Naive thymus-derived CD8-positive, alpha-beta T cell (primary cell): ENCODE measurements at places on chromosomes 13 and 19.

DNA sequence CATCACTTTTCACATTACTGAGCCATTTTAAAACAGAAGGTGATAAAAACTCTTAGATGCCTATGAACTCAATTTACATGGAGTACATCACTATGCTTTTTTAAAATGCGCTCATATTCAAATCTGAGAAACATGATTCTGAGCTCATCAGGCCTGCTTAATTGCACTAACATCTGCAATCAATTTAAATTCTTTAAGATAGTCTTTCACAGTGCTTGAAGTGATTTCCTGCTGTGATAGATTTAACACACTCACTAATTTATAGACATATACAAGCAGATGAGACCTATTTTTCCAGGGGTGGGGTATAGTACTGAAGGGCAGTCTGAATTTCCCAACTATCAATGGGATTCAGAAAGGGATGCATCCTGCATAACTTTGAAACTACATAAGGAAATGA lies 82.9 kb downstream of the DIAPH3 start:
- DNase-seq, result no peak

GRCh38 chr19:49430172-49430677 lies 5.0 kb downstream of the GFY start:
- DNase-seq, result no peak

DNA sequence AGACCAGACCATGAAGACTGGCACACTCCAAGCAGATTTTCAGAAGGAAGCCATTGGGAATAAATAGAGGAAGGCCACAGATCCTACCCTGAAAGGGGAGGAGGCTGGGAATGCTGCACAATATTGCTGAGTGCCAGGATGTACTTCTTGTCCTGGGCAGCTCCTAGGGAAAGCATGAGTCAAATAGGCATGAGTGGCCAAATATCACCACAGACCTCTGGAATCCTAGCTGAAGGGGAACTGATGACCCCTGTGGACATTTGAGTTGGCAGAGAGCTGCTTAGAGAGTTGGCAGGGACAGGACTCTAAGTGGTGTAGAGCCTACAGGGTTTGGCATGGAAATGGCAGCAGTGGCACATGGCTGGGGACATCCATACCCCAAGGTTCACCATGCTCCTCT lies 234.3 kb upstream of the TRPC4 start:
- DNase-seq, result no peak

GRCh38 chr13:110279684-110280083 lies 27.3 kb downstream of the COL4A1 start:
- no peak for DNase-seq

- DNase-seq, result no peak
These were observed 125.9 kb downstream of the COL4A2 start for GRCh38 chr13:110433014-110433413.

DNA sequence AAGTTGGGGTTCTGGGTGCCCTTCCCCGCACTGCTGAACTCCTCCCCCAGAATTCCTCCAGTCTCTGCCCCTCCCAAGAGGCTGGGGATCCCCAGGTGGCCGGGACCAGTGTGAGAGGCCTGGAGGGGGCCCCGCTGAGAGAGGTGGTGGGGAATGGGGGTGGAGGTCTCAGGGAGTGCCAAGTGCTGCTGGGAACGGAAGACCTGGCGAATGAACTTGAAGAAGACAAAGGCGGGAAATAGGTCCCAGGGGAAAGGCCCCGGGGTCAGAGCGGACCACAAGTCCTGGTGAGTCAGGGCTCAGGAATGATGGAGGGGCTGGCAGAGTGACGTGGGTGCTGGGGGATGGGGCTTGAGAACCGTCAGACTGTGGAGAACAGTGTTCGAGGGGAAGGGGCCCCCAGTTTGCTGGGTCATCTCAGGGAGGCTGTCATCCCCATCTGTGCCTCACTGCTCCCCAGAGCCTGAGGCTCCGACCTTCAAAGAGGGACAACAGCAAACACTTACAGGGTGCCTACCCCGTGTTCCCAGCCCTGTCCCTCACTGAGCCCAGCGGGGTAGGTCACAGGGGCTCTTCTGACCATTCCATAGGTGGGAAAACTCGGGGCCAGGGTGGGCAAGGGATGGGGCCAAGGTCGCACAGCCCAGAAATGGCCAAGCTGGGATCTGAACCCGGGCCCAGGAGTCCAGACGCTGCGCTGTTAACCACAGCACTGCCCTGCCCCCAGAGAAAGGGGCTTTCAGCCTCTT lies 16.0 kb upstream of the SEMA6B start:
- no peak for DNase-seq

GRCh38 chr13:95698047-95698749 lies 21.3 kb downstream of the DNAJC3 start:
- no peak for DNase-seq

GRCh38 chr19:23394511-23394910 lies 760 bp downstream of the ZNF91 start:
- DNase-seq, result peak; percentile 56

- no peak for DNase-seq
These were observed 473.0 kb upstream of the SLC10A2 start for GRCh38 chr13:103539265-103539664.

- DNase-seq, result no peak
These were observed 284.1 kb downstream of the ITGBL1 start for GRCh38 chr13:101736566-101736965.

- DNase-seq, result no peak
These were observed 3.3 kb upstream of the UQCR11 start for GRCh38 chr19:1608359-1609102.

GRCh38 chr19:2982983-2983350 lies 5.6 kb downstream of the TLE6 start:
- no peak for DNase-seq

GRCh38 chr13:84121456-84121855 lies 239.2 kb upstream of the SLITRK1 start:
- no peak for DNase-seq

DNA sequence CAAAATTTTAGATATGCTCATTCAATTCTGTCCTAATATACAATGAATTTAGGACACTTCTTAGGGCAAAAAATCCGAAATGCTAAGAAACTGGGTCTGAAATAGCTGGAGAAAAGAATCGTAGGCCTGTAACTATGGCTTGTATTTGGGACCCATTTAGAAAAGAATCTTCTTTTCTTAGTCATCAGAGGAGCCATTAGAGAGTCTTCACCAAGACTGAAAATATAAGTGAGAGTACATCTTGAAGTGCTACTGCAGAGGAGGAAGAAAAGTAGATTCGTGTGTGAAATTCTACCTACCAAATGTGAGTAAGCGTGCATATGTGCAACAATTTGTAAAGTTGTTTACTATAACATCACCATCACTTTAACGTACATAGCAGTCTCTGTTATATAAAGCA lies 8.8 kb upstream of the DACH1 start:
- DNase-seq, result no peak

DNA sequence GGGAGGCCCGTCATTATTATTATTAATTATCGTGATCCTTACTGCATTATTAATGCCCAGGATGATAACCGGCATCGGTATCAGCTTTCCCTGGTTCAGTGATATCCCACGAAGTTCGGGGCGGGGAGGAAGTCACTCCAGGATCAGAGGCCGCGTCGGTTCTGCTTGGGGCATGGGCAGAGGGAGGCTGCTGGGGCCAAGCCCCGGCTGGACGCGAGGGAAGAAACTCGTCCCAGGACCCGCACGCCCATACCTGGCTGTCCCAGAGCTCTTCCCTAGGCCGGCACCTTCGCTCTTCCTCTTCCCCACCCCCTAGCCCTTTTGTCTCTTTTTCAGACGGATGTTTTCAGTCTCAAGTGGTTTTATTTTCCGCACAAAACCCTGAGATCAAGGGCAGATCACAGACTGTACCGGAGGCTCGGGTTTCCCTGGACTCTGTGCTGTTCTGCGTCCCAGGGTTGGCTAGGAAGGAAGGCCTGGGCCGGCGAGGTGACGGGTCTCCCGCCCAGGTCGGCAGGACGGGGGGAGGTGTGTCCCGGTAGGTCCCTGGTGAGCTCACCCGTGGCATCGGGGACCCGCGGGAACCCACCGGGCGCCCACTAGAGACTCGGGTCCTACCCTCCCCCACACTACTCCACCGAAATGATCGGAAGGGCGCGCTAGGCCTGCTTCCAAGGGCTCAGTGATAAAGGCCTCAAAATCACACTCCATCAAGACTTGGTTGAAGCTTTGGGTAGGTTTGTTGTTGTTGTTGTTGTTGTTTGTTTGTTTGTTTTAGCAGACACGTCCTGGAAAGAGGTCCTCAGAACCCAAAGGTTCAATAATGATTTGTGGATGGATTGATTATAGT lies 7.9 kb downstream of the ZIC2 start:
- no peak for DNase-seq

DNA sequence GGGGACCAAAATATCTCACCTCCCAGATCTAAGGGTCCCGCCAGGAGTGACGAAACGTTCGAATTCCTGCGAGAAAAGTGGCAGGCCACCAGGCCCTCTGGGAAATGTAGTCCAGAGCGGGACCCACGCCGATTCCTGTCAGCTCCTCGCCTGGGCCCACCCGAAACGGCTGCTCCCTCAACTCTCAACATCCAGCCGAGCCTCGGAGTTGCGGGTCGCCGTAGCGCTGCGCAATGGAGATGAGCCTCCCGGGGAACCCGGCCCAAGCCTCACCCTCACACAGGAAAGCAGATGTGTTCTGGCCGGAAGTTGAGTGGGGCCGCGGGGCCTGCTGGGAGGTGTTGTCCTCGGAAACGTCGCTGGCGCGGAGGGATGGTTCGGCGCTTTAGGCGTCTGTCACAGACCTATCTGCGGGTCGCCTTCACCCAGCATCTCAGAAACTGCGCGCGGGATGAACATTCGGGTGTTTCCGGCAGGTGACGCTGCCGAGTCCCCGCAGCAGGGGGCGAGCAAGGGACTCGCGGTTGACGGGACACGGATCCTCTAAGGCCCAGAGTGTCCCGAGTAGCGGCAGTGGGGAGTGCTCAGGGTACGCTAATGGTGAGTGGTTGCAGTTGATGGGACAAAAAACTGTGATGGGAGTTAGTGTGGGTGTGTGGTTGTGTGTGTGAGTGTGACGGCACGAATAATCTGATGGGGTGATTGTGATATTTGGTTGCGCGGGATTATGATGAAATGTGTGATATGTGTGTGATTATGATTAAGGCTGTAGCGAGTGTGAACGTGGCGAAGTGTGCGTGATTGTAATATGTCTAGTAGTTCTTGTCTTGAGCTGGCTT lies at the start of the genes ZNF568 and ZNF829:
Gene ZNF568, plus strand, starts transcription at position 341 of the 839 bp plus-strand sequence. CDS start 6,439 bp downstream, outside the sequence.
Gene ZNF829, minus strand, starts transcription at position 300 of the 839 bp plus-strand sequence. CDS start 1,124 bp downstream, outside the sequence.
- peak; percentile 94 for DNase-seq

- no peak for DNase-seq
These were observed 91.1 kb downstream of the CDK8 start for GRCh38 chr13:26344980-26345379.

- DNase-seq, result no peak
These were observed 122.7 kb downstream of the TBC1D4 start for GRCh38 chr13:75359266-75359665.

DNA sequence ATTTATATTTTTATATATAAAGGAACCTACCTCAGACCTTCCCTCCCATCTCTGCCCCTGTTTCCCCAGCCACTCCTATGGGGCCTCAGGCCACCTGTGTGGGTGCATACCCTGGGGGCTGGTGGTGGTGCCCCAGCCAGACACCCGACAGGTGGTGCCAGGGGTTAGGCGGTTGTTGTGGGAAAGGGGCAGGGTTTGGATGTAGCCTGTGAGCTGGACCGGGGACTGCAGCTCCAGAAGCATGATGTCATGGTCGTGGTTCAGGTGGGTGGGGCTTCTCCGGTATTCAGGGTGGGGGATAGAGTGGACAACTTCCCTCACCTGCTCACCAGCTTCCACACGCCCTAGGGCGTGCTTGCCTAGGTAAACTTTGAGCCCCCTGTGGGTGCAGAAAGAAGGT lies 5.2 kb downstream of the KLK13 start:
- no peak for DNase-seq

DNA sequence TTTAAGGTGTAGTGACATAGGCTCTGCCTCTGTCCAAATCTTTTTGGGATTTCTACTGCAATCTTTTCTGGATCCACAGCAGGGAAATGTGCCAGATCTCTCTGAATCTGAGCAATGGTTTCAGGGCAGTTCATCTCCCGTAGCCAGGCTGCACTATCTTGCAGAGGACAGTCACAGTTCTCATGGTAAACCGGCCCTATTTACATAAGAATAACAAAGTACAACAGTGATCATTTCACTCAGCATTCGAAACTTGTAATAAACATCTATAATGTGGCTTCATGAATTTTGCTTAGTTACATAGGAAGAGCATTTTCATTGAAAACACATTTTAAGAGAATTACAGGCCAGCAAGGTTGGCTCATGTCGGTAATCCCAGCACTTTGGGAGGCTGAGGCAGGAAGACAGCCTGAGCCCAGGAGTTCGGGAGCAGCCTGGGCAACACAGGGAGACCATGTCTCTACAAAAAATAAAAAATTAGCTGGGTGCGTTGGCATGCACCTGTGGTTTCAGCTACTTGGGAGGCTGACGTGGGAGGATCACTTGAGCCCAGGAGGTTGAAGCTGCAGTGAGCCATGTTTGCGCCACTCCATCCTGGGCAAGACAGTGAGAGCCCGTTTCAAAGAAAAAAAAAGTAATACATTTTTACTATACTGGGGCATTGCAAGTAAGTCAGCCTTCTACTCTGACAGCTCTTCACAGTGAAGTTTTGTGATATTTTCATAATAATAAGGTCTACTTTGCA lies 5.0 kb downstream of the POGLUT2 start:
- no peak for DNase-seq

- no peak for DNase-seq
These were observed 9.9 kb downstream of the SERTM1 start for GRCh38 chr13:36683701-36684100.

DNA sequence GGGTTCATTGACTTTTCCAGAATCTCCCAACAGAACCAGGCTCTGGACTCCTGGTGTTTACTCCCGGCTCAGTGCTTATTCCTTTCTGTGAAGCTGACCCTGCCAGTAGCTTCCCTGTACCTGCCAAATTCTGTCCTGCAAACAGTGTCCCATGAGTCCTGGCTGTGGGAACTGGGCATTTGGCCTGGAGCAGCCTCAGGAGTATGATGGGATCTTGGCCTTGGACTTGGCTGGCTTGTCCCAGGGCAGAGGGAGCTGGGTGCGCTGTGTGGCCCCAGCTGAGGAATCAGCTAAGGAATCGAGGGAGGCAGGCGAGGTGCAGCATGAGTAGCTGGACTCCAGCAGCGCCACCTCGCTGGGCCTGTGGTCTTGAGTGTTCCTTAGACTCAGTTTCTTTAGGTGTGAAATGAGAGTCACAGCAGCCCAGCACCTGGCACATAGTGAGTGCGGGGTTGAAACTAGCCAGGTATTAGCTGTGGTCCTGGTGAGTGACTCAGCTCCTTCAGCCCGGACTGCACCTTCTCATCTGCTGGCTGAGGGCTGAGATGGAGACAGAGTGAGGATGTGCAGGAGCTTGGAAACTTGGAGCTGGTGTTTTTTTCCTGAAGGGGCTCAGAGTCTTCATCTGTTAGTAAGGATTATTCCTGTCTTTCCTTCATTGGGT lies 10.4 kb downstream of the CLASRP start:
- no peak for DNase-seq

GRCh38 chr13:50410921-50411746 lies 395.9 kb downstream of the KCNRG start:
- DNase-seq, result no peak
